M059J (cell line): ENCODE measurements at places on chromosomes 4 and X.

- peak; percentile 2 for DNase-seq
These were observed 1213.4 kb downstream of the STIM2 start for GRCh38 chr4:28073860-28074555.

GRCh38 chr4:38623260-38623659 lies 40.7 kb upstream of the KLF3 start:
- DNase-seq = no peak

DNA sequence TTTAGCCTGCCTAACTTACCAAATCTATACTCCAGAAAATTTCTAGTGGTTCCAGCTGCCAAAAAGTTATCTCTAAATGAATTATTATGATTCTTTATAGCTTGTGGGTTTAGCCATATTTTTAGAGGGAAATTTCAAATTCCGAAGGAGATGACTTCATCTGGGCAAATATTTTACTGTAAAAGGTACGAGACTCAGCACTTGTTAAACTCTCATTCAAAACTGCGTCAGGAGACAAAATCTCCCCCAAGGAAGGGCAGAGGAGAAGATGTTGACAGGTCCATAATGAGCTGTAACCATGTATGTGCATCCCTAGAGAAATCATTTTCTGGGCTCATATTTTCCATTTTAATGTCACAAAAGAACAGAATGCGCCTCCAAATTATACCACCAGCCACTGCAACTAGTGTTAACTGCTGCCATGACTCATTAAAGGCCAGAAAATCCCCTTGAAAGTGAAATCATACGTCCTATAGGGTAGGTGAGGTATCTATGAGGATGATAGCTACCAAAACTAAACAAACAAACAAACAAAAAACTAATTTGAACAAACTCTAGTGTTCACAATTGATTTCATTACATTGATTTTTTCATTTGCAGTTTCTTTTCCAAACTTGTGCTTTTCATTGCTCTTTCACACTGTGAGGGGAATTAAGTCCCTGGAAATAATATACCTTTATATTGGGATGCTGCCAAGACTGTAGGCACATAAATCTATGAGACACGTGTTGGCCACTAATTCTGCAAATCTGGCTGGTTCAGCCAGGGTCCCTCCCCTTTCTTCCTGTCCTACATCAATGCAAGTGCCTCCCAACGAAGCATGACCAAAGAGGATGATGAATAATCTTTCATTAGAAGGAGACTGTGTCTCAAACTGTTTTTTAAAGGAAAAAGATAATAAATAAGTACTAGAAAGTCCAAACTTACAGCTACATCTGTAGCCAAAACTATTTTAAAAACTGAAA lies 85.8 kb downstream of the ARHGAP6 start:
- peak; percentile 18 for DNase-seq

- DNase-seq = no peak
These were observed 6.4 kb upstream of the HERC3 start for GRCh38 chr4:88585917-88586316.

DNA sequence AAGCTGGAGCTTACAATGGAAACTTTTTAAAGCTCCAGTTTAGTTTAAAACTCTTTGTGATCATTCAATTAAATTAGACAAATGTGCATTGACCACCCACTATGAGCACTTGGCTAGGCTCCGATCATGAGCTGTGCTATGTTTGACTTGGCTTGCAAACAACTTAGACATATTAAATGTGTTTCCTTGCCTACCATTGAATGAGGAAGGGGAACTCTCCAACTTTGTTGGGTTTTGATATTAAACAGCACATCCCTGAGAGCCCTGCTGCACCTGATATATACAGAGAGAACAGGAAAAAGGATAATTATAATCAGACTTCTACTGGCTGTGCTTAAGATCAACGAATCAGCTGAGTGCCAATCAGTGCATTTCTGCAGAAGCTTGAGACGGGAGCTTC lies 71.4 kb upstream of the ADGRL3 start:
- no peak for DNase-seq

- DNase-seq = no peak
These were observed 12.7 kb downstream of the DCAF16 start for GRCh38 chr4:17797808-17798207.

DNA sequence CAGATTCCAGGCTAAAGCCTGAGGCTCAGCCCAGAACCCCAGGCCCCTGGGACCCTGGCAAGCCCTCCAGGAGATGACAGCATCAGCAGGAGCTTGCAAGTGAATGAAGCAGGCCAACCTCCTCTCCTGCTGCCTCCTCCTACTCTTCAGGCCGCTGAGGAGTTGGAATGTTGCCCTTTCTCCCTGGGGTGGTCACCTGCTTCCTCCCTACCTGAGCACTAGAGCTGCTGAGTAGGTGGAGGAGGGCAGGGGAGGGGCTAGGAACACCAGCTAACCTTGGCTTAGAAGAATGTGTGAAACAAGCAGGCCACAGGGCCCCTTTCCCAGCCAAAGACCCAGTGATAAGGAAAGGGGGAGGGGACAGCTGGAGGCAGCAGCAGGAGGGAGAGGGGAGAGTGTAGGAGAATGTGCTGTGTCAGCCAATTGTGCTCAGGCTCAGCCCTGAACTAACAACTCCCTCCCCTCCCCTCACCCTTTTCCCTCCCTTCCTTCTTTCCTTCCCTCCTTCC lies 58.0 kb downstream of the PJA1 start:
- no peak for DNase-seq
